ENCODE measurements at places on chromosomes 7 and 10.

GRCh38 chr10:1658658-1659057, 78.7 kb downstream of the ADARB2 start:
- no peak for DNase-seq

- DNase-seq = no peak
Observed at GRCh38 chr7:40586197-40586596, 451.4 kb downstream of the SUGCT start.

DNA sequence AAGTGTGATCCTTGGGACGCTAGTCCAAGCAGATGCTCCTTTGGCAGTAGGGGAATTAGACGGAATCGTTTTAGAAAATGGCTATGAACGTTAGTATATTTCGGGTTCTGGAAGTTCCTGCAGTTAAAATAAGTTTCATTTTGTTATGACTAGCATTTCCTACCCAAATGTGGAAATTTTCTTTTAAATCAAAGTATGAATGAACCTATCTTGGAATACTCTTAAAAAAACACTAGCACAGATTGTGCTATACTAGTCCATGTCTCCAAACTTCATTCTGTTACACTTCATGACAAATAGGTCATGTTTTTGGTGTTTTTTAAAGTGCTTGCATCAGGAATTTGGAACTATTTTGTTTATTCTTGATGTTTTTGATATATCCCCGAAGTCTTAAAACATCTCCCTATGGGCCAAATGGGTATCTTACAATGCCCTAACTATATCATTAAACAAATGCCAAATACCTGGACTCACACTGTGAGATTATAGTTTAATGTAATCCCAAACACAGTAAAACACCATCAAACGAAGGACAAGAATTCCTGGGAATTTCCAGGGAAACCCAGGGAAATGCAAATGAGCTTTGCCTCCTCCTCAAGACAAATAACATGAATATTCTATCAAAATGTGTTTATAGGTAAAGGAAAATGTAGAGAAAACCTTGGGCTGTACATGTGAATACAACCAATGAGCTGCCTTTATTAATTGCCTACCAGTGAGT, 75.9 kb upstream of the PTPRZ1 start:
- DNase-seq = no peak

- DNase-seq = no peak
Observed at GRCh38 chr10:123470336-123470921, 195.7 kb upstream of the GPR26 start.

DNA sequence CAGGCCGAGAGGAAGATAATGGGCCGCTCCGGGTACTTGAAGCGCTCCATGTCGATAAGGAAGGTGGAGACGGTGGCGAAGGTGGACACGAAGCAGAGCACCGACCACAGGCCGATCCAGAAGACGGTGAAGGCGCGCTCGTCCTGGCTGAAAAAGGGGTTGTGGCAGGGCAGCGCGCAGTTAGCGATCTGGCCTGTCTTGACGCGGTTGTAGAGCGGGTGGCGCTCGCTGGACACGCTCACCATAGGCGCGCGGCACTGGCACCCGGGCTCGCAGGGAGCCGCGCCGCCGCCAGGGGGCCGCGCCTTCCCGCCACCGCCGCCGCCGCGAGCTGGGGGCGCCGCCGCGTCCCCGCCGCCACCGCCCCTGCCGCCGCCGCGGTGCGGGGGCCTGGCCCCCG, 1.6 kb downstream of the FZD8 start:
- DNase-seq = no peak

DNA sequence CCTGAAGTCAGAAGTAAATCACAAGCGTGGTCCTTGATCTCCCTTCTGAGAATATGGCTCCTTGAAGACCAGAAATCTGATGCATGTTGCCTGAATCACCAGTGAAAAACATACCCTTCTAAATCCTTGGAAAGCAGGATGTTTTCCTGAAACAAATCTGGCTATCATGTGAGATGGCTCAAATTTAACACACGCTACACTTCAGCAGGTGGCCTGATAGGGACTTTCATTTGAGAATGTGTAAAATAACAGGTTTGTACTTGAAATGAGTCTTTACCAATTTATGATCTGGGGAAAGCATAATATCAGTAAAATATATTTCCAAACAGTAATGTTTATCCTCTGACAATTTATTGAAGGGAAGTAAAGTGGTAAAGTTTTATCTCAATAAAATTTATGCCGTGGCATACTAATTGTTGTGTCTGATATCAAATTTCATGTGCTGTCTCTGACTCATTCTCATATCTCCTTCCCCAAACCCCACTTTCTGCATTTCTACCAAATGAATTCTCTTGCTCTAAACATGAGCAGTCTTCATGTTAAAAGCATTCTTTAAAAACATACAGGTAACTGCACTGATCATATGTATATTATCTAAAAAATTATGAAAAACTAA, 17.4 kb downstream of the CYP3A4 start:
- DNase-seq = no peak

- no peak for DNase-seq
Observed at GRCh38 chr10:8035641-8036470, 18.6 kb upstream of the GATA3 start.

GRCh38 chr10:112526139-112526538, 79.1 kb downstream of the VTI1A start:
- DNase-seq = no peak

DNA sequence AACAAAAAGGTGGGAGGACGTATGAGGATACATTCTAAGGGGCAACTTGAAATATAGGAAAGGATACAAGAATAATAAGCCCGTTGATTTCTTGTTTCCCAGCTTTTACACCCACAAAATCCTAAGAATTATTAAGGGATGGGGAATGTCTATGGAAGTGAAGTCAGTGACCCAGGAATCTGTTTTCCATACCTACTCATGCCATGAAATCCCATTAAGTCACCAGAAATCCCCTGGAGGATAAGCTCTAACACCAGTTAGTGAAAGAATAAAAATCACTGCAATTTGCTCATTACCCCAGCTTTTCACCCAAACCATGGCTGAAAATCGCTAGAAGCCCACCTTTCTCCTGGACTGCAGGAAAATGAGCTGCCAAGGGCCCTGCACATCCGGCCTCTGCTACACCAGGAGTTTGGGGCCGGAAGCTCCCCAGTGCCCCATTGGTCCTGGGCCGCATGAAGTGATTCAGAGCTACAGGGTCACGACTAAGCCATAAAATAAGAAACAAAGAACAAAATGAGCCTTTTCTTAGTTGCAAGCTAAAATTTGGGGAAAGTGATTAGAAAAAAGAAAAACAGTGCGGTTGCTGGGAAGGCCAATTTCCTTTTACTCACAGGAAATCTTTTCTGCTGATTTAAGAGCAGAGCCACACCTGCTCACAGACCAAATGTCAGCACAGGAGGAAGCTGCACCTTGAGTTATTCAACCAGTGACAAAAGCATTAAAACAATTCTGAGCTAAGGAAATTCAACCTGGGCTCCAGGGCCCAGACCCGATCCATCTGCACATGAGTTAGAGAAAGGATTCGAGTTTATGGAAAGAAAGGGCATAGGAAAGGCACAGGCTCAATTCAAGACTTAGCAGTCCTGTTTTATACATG, 40.3 kb downstream of the HIPK2 start:
- DNase-seq = no peak

DNA sequence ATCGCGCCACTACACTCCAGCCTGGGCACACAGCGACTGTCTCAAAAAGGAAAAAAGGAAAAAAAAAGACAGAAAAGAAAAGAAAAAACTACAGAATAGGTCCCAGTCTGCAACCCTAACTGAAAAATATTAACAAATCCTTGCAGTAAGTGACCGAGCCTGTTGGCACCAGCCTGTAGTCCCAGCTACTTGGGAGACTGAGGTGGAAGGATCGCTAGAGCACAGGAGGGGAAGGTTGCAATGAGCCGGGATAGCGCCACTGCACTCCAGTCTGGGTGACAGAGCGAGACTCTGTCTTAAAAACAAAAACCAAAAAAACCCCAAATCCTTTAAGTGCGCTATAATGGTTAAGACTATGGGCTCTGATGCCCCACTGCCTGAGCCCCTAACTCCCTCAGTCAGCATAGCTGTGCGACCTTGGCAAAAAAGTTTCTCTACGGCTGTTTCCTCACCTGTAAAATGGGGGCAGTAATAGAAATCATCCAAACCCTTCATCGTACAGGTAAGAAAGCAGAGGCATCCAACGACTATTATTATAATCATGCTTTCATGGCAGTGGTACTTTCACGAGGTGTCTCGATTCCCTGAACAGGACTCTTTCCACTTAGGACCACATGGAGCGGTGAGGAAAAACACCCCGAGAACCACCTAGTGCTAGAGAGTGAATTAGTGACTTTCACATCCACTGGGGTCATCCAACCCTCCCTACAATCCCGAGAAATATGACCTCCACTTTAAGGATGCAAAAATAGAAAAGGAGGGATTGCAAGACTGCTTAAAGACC, 755 bp downstream of the TOMM7 start:
- DNase-seq = no peak

- no peak for DNase-seq
Observed at GRCh38 chr7:93013446-93014061, 104.2 kb downstream of the SAMD9 start.

DNA sequence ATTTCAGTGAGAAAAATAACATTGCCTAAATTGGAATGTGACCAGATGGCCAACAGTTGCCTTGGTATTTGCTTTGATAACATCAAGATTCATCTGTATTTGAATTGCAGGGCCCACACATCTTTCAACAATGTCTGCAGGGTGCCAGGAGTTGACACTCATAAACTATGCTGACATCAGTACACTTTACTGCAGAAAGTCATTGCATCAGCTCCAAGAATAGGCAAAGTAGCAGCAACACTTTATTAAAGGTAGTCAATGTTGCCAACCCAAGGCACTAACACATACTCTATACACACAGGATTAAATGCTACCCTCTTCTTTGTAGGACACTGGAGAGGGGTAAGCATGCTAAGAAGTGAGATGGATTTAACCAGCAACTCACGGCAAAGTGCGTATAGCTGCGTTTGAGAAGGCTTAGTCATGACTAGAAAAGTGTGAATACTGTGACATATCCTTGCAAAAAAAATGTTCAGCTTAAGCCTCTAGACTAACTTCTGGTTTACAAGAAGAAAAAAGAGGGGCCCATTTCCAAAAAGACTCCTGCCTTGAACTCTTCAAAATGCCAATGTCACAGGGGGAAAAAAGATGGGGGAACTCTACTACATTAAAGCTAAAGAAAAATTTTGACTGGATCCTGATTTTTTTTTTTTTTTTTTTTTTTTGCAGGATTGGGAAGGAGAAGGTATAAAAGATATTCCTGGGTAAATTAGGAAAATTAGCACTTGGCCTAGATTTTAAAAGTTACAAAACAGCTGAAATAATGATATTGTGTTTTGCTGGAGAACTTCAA, 2.2 kb downstream of the BBIP1 start:
- DNase-seq = no peak

DNA sequence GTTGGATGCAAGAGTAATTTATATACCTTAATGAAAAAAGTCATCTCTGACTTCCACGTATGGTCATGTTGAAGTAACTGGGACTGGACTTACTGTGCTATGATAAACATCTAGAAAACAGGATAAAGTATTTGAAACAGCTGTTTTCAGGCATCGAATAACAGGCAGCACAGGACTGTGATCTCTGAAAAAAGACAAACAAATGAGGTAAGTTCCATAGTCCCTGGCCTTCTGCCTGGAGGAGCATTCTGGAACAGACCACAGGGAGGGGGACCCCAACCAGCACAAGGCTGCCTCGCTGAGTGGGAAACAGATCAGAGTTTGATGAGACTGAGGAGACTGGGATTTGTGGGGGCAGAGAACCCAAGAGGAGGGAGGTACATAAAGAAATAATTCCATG, 89.1 kb upstream of the HABP2 start:
- DNase-seq = no peak

DNA sequence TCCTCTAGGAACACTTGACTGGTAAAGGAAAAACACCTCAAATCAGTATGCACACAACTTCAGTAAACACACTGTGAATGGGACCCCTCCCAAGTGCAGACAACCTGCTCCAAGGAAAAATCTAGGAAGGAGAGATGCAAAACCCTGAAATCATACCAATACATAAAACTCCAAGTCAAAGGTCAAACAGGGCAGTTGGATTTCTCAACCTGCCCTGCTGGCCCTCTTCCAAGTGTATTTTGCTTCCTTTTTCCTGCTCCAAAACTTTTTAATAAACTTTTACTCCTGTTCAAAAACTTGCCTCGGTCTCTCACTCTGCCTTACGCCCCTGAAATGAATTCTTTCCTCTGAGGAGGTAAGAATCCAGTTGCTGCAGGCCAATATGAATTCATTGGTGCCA, 665.1 kb downstream of the SORCS1 start:
- no peak for DNase-seq

- DNase-seq = no peak
Observed at GRCh38 chr10:126670056-126670894, at the start of gene C10orf90. Gene C10orf90 (minus strand): TSS chr10:126670693. CDS start chr10:126670480, 213 bp downstream.

DNA sequence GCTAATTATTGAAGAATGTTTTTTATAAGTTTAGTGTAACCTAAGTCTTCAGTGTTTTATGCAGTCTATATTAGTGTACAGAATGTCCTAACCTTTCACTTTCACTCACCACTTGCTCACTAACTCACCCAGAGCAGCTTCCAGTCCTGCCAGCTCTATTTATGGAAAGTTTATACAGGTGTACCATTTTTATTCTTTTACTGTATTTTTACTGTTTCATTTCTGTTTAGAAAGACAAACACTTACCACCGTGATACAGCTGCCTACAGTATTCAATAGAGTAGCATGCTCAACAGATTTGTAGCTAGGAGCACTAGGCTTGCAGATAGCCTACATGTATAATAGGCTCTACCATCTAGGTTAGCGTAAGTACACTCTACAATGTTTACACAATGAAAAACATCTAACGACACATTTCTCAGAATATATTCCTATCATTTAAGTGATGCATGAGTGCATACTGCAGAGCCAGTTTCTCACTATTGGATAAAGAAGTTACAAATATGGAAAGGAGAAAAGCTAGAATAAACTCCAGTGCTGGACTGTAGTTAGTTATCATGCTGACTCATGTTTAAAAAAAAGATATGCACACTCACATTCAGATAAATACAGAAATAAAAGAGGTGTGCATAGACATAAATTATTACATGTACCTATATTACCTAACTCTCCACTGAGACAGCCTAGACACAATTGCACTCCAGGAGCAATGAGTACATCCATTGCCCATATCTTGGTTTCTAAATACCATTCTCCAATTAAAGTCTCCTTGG, 30.4 kb downstream of the STEAP1B start:
- no peak for DNase-seq

- DNase-seq = no peak
Observed at GRCh38 chr7:151062111-151062398, 2.7 kb downstream of the SLC4A2 start.

- no peak for DNase-seq
Observed at GRCh38 chr7:12884033-12884432, 196.6 kb downstream of the ARL4A start.

DNA sequence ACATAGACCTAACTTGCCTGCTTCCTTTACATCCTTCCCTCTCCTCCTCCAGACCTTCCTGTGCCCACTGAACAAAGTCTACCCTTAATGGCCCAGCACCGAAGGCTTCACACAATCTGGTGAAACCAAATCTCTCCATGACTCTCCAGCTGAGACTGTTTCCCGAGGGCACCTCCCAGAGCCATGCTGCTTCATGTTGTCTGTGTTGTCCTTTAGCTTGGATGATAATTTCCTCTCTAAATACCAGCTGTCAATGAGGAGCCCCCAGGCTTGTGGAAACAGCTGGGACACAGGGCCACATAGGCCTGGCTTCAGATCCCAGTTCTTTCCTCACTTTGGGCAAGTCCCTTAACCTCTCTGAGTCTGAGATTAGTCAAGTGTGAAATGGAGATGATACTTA, 54.3 kb downstream of the DLD start:
- DNase-seq = no peak

Data from HFF-Myc (cell line).